ENCODE measurements at places on chromosomes 1 and 21. TPM values are rescaled to one million over a fixed set of nuclear protein-coding genes. Genes with fewer than 3 reads are reported as not detected.

DNA sequence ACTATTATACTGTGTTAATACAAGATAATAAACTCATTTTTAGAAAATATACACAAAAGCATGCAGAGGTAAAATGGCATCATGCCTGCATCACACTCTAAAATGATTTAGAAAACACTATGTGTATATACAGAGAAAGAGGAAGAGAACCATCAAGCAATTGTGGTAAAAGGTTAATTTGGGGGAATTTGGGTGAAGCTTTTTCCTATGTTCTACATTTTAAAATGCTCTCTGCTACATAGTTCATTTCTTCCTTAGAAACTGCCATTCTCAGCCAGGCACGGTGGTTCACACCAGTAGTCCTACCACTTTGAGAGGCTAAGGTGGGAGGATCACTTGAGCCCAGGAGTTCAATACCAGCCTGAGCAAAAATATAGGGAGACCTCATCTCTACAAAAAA lies 44.1 kb downstream of the GON4L start:
- no peak overlapping the region for H3K4me3 ChIP-seq
- no peak for DNase-seq
- no peaks in the 10 kb centered on the region for H3K4me1 ChIP-seq
- H3K36me3 ChIP-seq, result peaks cover 81% of the 10 kb centered on the region

- peaks cover 12% of the 10 kb centered on the region for H3K4me1 ChIP-seq
- H3K27me3 ChIP-seq, result no peaks in the 10 kb centered on the region
- DNase-seq, result no peak
- H3K4me3 ChIP-seq, result no peak overlapping the region
- no peak overlapping the region for H3K27ac ChIP-seq
Measured at GRCh38 chr1:88982055-88982454, 10.4 kb downstream of the KYAT3 start.

Gene KRTAP11-1
- not detected for total RNA-seq

DNA sequence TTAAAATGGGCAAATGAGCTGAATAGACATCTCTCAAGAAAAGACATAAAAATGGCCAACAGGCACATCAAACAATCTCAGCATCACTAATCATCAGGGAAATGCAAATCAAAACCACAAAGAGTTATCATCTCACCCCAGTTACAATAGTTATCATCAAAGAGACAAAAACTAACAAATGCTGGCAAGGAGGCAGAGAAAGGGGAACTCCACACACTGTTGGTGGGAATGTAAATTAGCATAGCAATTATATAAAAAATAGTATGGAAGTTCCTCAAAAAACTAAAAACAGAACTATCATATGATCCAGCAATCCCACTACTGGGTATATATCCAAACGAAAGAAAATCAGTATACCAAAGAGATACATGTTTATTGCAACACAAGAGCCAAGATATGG lies 68.7 kb downstream of the DENND1B start:
- DNase-seq, result no peak
- H3K4me3 ChIP-seq, result no peak overlapping the region

Gene SHISAL2A
- total RNA-seq, result not detected

DNA sequence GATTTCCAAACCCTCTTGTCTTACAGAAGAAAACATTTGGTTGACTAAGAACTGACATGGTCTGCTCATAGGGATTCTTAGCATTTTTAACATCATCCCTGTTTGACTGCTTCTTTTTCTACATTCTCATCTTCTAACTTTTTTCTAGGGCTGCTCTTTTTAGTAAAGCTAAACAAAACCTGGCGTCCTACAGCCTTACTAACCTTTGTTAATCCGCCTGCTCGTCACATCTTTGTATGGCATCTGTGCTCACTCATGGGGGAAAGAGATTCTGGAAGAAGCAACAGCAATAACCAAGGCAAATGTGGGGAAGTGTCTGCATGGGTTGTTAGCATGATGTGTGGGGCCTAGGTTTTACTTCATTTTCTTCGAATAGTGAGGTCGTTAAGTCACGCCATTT lies 92.0 kb downstream of the KIF1B start:
- no peak for DNase-seq
- H3K36me3 ChIP-seq, result peaks cover 42% of the 10 kb centered on the region
- no peaks in the 10 kb centered on the region for H3K27me3 ChIP-seq
- no peak overlapping the region for H3K27ac ChIP-seq

GRCh38 chr1:176765608-176766007 lies 302.6 kb downstream of the PAPPA2 start:
- H3K27ac ChIP-seq, result no peak overlapping the region
- H3K27me3 ChIP-seq, result no peaks in the 10 kb centered on the region
- DNase-seq, result no peak
- no peaks in the 10 kb centered on the region for H3K36me3 ChIP-seq
- no peaks in the 10 kb centered on the region for H3K4me1 ChIP-seq

DNA sequence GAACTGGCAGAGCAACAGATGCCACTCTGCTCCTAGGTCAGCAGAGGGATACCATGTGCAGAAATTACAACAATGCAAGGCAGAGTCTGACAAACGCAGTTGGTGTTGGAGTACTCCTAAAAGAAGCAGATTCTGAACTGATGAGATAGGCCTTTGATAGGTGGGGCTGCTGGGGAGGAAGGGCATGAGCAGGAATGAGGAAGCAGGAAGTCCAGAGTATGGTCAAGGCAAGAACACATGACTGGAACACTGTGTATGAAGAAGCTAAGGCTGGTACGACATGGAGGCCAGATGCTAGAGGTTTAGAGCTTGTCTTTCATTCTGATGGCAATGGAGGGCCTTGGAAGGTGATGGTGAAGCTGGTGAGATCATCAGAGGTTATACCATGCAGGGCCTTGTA lies 11.5 kb upstream of the THRAP3 start:
- H3K36me3 ChIP-seq, result no peaks in the 10 kb centered on the region
- no peak for DNase-seq
- H3K4me3 ChIP-seq, result no peak overlapping the region
- no peaks in the 10 kb centered on the region for H3K4me1 ChIP-seq
- H3K27me3 ChIP-seq, result no peaks in the 10 kb centered on the region
- H3K27ac ChIP-seq, result no peak overlapping the region

DNA sequence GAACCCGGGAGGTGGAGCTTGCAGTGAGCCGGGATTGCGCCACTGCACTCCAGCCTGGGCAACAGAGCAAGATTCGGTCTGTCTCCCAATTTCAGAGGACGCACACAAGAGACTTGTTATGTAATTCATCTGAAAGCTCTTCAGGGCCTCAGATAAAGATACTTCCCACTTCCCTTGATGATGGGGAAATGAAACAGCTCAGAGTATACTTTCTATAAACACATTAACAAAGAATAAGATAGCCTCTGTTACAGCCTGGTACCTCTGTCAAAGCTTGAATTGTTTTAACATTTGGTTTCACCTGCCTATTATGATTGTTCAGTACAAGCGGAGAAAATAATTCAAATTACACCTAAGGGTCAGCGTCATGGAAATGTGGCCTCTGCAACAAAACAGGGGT lies 622.9 kb upstream of the ADGRL4 start:
- DNase-seq, result no peak
- H3K27ac ChIP-seq, result no peak overlapping the region
- no peaks in the 10 kb centered on the region for H3K27me3 ChIP-seq
- no peaks in the 10 kb centered on the region for H3K4me1 ChIP-seq

DNA sequence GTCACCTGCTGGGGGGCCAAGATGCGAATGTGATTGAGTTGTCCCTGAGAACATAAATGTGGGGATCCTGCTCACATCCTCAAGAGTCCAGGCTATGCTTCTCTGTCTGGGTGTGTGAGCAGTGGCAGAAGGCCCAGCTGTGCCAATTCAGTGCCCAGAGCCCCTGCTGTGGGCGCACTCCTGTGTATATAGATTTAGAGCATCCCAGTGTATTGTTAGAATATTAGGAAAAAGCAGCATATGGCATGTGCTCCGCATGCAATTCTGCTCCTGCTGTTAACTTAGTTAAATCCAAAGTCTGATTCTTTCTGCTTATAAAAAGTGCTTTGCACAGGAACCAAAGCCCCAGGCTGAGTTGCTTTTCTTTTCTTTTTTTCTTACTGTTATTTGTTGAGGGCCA lies 37.8 kb downstream of the FAM78B start:
- H3K4me1 ChIP-seq, result no peaks in the 10 kb centered on the region
- no peaks in the 10 kb centered on the region for H3K27me3 ChIP-seq
- no peak overlapping the region for H3K4me3 ChIP-seq
- DNase-seq, result no peak

GRCh38 chr1:61942856-61943255 lies 200.6 kb downstream of the PATJ start:
- H3K4me3 ChIP-seq, result no peak overlapping the region
- H3K36me3 ChIP-seq, result no peaks in the 10 kb centered on the region
- H3K27me3 ChIP-seq, result no peaks in the 10 kb centered on the region
- DNase-seq, result no peak
- H3K4me1 ChIP-seq, result no peaks in the 10 kb centered on the region

GRCh38 chr1:172770071-172770470 lies 111.2 kb downstream of the FASLG start:
- no peaks in the 10 kb centered on the region for H3K36me3 ChIP-seq
- no peaks in the 10 kb centered on the region for H3K4me1 ChIP-seq
- no peak overlapping the region for H3K27ac ChIP-seq

Gene SELENBP1
- total RNA-seq, result 131 TPM

DNA sequence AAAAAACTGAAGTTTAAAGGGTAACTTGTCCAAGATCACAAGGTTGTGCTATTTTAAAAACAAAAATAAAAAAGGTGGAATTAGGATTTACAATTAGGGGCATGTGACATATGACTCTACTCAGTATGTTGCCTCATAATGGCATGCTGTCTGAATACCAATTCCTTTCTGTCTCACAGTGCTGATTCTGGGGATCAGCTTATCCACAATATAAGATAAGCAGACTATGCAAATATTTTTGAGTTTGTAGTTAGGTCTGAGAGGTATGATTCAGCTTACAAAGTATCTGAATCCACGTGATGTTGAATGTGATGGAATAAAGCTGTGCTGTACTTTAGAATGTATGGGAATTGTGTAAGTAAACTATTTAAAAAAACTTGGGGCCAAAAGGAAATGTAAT lies 216.6 kb downstream of the HHIPL2 start:
- H3K36me3 ChIP-seq, result no peaks in the 10 kb centered on the region
- H3K4me3 ChIP-seq, result no peak overlapping the region
- no peaks in the 10 kb centered on the region for H3K4me1 ChIP-seq
- no peak overlapping the region for H3K27ac ChIP-seq
- DNase-seq, result no peak
- no peaks in the 10 kb centered on the region for H3K27me3 ChIP-seq

Gene RBM11
- total RNA-seq, result 2.0 TPM

- H3K36me3 ChIP-seq, result no peaks in the 10 kb centered on the region
- H3K27me3 ChIP-seq, result peaks cover 37% of the 10 kb centered on the region
- no peak overlapping the region for H3K27ac ChIP-seq
- no peak overlapping the region for H3K4me3 ChIP-seq
- no peaks in the 10 kb centered on the region for H3K4me1 ChIP-seq
Measured at GRCh38 chr1:112735752-112736151, 20.6 kb upstream of the PPM1J start.

GRCh38 chr1:221947731-221948130 lies 205.8 kb upstream of the DUSP10 start:
- H3K4me3 ChIP-seq, result no peak overlapping the region
- no peaks in the 10 kb centered on the region for H3K27me3 ChIP-seq
- H3K27ac ChIP-seq, result no peak overlapping the region

DNA sequence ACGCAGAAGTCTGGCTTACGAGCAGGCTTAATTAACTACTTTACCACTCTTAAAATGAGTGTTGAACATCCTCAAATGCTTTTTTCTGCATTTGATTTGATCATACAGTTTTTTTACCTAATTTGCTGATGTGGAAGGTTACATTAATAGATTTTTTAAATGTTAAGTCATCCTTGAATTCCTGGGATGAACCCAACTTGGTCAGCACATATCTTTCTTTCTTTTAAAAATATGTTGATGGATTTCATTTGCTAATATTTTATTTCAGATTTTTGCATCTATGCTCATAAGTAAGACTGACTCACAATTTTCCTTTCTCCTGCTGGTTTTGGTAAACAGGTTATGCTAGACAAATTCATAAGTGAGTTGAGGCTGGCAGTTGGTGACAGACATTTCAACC lies 82.9 kb downstream of the LHX4 start:
- H3K27ac ChIP-seq, result no peak overlapping the region
- no peak overlapping the region for H3K4me3 ChIP-seq
- peaks cover 10% of the 10 kb centered on the region for H3K36me3 ChIP-seq
- H3K4me1 ChIP-seq, result no peaks in the 10 kb centered on the region
- no peaks in the 10 kb centered on the region for H3K27me3 ChIP-seq
- DNase-seq, result no peak

Gene LAMC2
- 104 TPM for total RNA-seq

- DNase-seq, result no peak
- no peak overlapping the region for H3K4me3 ChIP-seq
Measured at GRCh38 chr1:30950053-30950452, 41.5 kb upstream of the SDC3 start.

DNA sequence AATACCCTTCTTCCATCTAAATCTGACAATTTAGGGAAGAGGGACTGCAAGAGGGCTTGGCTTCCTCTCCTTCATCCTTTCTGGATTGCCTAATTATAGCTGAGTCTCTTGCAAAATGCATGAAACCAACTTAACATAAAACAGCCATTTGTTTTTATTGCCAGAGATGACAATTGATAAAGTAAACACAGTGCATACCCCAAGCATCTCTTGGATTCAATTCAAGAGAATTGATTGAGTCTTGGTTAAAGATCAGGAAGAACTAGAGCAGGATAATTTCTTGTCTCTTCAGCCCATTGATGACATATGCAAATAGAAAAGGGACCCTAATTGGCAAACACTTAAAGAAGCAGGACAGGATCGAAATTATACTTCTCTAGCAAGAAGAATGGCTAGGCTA lies 617.1 kb upstream of the PTBP2 start:
- no peak for DNase-seq
- H3K4me1 ChIP-seq, result no peaks in the 10 kb centered on the region
- no peaks in the 10 kb centered on the region for H3K36me3 ChIP-seq
- no peak overlapping the region for H3K4me3 ChIP-seq
- H3K27ac ChIP-seq, result no peak overlapping the region
- no peaks in the 10 kb centered on the region for H3K27me3 ChIP-seq

- H3K4me3 ChIP-seq, result no peak overlapping the region
- no peaks in the 10 kb centered on the region for H3K27me3 ChIP-seq
Measured at GRCh38 chr1:234309243-234309597, 64.0 kb upstream of the COA6 start.

- H3K4me1 ChIP-seq, result peaks cover 42% of the 10 kb centered on the region
- H3K27ac ChIP-seq, result peak overlapping the region; percentile 62
- no peaks in the 10 kb centered on the region for H3K27me3 ChIP-seq
- H3K4me3 ChIP-seq, result peak overlapping the region; percentile 57
- no peaks in the 10 kb centered on the region for H3K36me3 ChIP-seq
Measured at GRCh38 chr1:151157067-151157531, 650 bp downstream of the TNFAIP8L2 start.

Gene LCE1B
- total RNA-seq, result not detected

DNA sequence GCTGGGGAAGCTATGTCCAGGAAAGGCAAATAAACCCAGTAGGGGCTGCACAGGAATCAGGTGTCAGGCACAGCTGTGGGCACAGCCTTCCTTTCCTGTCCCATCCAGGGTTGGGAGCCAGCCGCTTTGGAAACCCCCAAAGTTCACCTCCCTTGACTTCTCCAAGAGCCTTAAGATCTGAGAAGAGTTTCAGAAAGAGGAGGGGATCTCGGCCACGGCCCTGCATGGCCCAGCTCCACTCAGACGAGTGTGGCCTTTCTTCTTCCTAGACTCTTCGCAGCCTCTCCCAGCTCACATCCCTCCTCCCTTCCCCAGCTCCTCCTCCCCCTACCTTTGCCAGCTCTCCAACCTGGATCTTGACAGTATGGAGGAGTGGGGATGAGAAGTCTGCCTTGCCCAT lies 36.7 kb downstream of the RHBG start:
- peak; percentile 17 for DNase-seq
- H3K27ac ChIP-seq, result no peak overlapping the region
- no peaks in the 10 kb centered on the region for H3K36me3 ChIP-seq
- H3K27me3 ChIP-seq, result no peaks in the 10 kb centered on the region

All from left lung (tissue), 14 donors.